Left renal cortex interstitium (tissue), 4 donors: ENCODE measurements at places on chromosomes 16 and 17. TPM values are rescaled to one million over a fixed set of nuclear protein-coding genes. Genes with fewer than 3 reads are reported as not detected.

GRCh38 chr16:56667581-56668571 is at the start of gene MT1G:
MT1G (minus strand) TSS chr16:56668065; CDS start chr16:56667993, 72 bp downstream.
- DNase-seq: no peak

- no peak for DNase-seq
Measured at GRCh38 chr17:49979748-49980479, 10.9 kb downstream of the DLX4 start.

Gene KRTAP1-3
- polyA plus RNA-seq: not detected

GRCh38 chr17:49224198-49224996 is 6.2 kb downstream of the PHOSPHO1 start:
- no peak for DNase-seq

Gene GALK1
- 28.7 TPM for polyA plus RNA-seq

Gene SGCA
- 0.82 TPM for polyA plus RNA-seq

Gene DNAH3
- 0.69 TPM for polyA plus RNA-seq

GRCh38 chr16:72635104-72635503 is 412.8 kb downstream of the ZFHX3 start:
- no peak for DNase-seq

Gene CNTROB
- 42.0 TPM for polyA plus RNA-seq

- DNase-seq: no peak
Measured at GRCh38 chr17:14211801-14212200, 24.9 kb downstream of the CDRT15 start.

- DNase-seq: no peak
Measured at GRCh38 chr16:10752843-10753523, 9.3 kb downstream of the NUBP1 start.

- no peak for DNase-seq
Measured at GRCh38 chr17:33050611-33051140, 59.0 kb downstream of the SPACA3 start.

- DNase-seq: no peak
Measured at GRCh38 chr16:54437401-54437800, 150.8 kb upstream of the IRX3 start.
